ENCODE measurements at places on chromosomes 5 and 9.

DNA sequence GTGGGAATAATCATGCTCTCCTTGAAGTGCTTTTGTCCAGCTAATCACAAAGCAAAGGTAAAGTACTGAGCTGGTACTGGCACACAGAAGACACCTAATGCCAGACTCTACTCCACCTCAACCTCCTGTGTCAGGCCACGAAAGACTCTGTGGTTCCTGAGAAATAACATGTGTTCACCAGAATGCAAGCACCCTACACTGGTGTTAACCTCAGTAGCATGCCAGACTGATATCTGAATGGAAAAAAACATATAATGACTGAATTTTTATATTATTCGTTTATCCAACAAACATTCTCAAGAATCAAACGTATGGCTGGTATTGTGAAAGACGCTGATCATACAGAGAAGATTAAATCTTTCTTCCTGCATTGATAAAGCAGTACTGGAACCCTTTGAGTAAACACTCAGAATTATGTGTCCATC is 97.1 kb upstream of the IFNE start:
- no peak for DNase-seq

DNA sequence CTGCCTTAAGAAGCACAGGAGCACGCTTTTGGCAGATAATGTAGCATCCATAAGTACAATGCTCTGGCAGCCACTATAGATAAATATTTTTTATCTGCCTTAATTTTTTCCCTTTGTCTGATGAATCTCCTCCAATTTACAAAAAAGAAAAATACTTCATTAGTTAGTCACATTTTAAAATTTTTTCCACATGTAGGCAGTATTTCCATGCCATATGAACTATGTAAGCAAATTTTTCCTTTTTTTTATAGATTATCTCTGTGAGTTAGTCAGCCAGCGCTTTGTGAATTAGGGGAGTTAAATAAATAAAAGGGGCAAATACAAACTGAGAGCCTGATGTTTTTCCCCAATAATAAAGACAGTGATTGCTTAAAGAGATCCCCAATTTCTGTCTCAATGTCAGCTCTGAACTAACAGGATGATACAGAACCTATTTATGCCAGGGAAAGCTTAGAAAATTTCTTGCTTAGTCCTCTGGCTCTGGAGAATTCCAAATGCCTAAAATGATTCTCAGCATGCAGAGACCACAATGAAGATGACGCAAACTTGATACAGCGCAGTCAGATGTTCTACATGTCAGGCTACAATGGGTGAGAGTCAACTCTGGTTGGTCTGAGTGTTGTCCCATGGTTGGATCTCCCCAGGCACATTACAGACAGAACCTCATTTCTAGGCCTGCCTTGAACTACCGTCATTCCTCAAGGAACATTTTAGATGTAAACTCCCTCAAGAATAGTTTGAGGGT is 390.4 kb upstream of the CDH6 start:
- no peak for DNase-seq

- peak; percentile 52 for DNase-seq
Observed at GRCh38 chr5:173329491-173330337, 1.5 kb upstream of the STC2 start.

DNA sequence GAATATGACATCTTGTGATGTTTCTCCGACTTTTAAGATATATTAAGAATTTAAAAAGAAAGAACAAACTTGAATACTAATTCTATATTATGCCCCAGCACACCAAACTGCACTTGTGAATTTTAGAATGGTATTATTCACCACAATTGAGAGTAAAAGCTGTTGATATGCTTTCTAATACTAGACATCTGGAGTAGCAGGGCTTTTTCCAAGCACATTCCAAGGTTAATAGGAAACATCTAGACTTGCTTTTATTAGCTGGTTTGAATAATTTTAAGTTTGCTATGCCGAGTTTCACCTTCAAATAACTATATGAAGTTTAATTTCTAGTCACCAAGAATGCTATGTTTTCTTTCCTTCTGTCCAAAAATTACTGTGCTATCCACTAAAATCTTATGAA is 13.5 kb downstream of the NREP start:
- DNase-seq, result no peak

GRCh38 chr5:98108497-98108896 is 665.0 kb upstream of the RGMB start:
- no peak for DNase-seq

DNA sequence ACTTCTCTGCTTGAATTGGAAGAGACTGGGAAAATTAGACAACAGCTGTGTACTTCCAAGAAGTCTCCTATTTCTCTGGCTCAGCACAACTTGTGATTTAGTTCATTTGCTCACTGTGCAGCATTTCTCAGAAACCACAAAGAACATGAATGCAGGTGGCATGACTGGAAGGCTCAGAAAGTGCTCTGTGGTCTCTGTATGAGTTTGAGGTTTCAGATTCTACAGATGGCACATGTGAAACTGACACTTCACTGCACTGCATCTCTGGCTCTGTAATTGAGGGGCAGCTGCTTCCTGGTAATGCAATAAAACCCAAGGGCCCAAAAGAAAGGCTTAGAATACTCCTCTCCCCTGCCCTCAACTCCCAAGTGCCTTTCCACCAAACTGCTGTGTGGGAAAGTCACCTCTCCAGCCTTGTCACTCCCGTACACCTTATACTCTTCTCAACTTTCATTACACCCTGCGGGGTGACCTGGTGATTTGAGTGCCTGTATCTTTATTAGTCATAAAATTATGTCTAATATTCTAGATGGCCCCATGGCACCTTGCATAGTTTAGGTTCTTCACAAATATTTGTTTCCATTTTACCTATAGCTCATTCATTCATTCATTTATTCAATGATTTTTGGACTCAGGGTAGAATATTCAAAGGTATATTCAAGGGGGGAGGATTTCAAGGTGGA is 82.5 kb downstream of the ESM1 start:
- DNase-seq, result no peak

GRCh38 chr5:72007336-72008111 is 99.8 kb upstream of the MAP1B start:
- DNase-seq, result no peak

DNA sequence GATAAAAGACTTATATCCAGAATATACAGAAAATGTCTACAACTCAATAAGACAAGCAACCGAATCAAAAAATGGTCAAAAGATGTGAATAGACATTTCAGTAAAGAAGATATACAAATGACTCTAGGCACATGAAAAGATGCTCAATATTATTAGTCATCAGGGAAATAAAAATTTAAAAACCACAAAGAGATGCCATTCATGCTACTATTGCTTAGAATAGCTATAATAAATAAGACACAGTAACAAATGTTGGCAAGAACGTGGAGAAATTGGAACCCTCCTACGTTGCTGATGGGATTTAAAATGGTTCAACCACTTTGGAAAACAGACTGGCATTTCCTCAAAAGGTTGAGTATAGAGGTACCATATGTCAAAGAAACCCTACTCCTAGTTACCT is 39.8 kb downstream of the POLK start:
- DNase-seq, result no peak

DNA sequence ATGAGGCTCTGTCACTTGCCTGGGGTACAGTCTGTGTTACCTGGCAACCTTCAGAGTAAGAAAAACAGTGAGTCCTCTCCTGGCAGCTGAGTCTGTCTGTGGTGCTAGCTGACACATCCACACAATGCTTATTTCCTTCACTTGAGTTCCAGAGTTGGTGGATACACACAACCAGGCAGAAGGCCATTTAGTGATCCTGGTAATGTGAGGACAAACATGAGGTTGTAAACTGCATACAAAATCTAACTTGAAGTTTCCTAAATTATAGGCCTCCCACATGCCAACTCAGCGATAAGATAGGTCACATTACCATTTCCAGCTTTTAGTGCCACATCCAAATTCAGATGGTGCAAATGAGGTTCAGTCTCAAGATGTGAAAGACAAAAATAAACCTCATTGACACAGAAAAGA is 125.5 kb downstream of the DCP2 start:
- no peak for DNase-seq

DNA sequence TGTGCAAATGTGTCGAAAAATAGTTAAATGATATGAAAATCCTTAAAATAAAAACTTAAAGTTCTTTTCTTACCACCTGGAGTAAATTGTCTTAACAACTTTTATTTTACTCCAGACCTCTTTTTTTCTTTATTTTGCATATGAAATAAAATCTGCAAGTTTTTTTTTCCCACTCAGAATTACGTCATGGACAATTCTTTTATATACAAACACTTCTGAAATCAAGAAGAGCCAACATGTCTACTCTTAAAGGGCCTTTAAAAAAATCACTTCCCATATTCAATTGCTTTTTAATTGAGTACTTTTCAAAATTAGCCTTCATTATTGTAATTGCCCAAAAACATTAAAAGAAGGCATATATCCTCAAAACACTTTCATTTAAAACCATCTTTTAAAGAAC is 37.7 kb upstream of the ZFAND5 start:
- DNase-seq, result no peak

DNA sequence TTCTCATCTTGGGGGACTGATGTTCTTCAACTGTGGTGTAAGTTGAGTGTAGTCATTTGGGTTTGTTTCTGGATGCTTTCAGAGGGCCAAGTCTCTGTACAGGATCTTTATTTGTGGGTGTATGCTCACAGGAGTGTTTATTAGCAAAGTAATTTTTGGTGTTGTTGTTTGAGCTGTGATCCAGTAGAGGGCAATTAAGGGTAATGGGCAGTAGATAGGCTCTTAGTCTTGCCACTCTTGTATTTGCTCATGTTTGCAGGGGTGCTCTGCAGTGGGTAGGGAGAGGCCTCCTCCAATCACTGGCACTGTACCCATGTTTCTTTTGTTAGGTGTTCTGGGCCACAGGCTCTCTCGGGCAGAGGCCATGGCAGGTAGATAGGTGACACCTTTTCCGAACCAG is 45.9 kb upstream of the ITGA2 start:
- DNase-seq, result no peak

DNA sequence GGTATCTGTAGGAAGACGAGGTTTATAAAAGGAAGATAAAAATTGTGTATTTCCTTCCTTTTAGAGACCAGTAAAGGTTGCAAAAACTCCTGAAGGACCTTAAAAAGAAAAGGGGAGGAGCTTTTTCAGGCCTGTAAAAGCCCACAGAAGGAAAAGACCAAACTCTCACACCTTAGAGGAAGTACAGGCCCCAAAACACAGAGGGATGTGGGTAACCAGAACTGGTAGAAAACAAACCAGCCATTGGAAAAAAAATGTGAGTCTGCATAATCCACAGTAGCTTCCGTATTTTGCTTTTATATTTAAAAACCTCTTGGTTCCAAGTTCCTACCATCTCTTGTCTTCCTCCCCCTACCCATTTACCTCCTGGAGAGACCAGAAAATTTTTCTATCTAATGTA is 8.5 kb downstream of the GIN1 start:
- no peak for DNase-seq

DNA sequence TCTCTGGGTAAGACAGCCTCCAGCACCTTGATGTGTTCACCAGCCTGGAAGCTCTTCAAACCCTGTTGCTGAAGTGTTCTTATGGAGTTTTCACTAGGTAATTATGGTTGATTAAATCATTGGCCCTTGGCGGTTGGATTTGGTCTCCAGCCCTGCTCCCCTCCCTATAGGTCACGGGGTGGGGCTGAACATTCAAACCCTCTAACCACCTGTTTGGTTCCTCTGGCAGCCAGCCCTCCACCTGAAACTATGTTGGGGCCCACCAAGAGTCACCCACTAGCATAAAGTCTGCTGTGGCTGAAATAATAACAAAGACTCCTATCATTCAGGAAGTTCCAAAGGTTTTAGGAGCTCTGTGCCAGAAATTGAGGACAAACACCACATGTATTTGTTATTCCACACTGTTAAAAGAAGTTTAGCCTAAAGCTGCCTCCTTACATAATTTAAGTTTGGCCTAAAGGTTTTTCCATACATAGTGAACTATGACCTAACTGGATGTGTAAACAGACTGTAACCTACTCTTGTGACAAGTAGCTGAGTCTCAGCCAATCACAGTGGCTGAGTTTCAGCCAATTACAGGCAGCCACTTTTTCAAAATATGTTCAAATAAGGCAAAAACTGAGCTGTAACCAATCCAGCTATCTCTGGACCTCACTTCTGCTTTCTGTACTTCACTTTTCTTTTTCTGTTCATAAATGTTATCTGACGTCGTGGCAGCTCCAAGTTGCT is 34.8 kb downstream of the TMEM252 start:
- no peak for DNase-seq

GRCh38 chr9:36598273-36598672 is 25.6 kb downstream of the MELK start:
- DNase-seq, result no peak

- no peak for DNase-seq
Observed at GRCh38 chr5:29897916-29898315, 1295.6 kb upstream of the CDH6 start.

DNA sequence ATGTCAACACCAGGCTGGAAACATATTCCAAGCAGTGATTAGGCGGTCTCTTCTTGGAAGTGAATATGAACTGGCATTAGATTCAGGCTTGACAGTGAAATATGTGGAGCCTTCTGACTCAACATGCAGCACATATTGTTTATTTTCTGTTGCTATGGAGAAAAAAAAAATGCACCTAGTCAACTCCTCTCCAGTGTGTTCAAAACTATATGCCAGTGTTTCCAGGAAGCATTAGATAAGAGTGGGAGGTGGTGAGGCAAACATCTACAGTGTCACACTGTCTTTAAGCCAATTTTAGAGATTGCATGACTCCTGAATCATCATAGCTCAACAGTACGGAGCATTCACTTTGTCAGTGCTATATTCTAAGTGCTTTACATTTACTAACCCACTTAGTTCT is 117.9 kb downstream of the HCN1 start:
- no peak for DNase-seq

GRCh38 chr9:35826071-35826701 is 2.3 kb downstream of the FAM221B start:
- no peak for DNase-seq

- DNase-seq, result no peak
Observed at GRCh38 chr5:23089286-23089685, 236.1 kb upstream of the CDH12 start.

DNA sequence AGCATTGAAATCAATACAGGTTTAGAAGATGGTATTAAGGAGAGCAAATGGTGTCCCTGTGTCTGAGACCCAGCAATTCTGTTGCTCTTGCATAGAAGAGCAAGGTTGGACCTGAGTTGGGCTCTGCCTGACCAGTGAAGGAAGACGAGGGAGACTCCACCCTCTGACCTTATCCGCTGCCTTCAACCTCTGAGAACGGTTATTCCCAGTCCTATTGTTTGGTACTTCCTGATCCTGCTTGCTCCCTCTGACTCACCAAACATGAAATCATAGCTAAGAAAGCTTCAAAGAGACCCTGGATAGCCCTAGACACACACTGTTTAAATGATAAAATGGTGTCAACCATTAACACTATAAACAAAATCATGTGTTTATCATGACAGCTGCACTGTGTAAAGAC is 218.5 kb downstream of the PLK2 start:
- DNase-seq, result no peak

GRCh38 chr5:173355561-173355960 is 27.3 kb upstream of the STC2 start:
- no peak for DNase-seq

Measured in GM12892 (cell line).